ENCODE measurements at places on chromosomes 11 and 22.
A peak's percentile ranks its signal among the peaks of the same experiment; 100 is the strongest.

GRCh38 chr11:113247966-113248365 is 66.4 kb upstream of the TTC12 start:
- H3K27ac ChIP-seq, result no peak overlapping the region
- DNase-seq, result no peak
- H3K4me1 ChIP-seq, result no peaks in the 10 kb centered on the region
- H3K4me3 ChIP-seq, result no peak overlapping the region
- no peaks in the 10 kb centered on the region for H3K36me3 ChIP-seq

- no peak overlapping the region for H3K4me3 ChIP-seq
- peaks cover 50% of the 10 kb centered on the region for H3K27me3 ChIP-seq
- no peak for DNase-seq
These were observed 63.1 kb upstream of the TTC12 start for GRCh38 chr11:113251281-113251680.

DNA sequence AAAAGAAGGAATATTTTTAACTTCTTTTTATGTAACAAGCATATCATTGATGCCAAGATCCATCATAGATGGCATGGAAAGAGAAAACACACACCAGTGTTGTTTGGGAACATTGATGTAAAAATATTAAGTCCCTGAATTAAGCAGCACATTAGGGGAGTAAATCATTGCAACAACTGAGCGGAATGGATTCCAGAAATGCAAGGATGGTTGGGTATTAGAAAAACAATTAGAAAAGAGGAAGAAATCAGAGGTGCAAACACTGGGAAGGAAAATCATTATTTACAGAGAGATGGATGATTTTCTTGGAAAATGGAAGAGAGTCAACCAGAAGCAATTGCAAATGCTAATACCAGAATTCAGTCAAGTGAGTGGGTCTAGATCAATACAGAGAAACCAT is 8.1 kb downstream of the SMIM38 start:
- no peak for DNase-seq
- no peak overlapping the region for H3K4me3 ChIP-seq
- H3K27me3 ChIP-seq, result no peaks in the 10 kb centered on the region
- no peak overlapping the region for H3K27ac ChIP-seq
- H3K4me1 ChIP-seq, result peaks cover 13% of the 10 kb centered on the region
- H3K36me3 ChIP-seq, result no peaks in the 10 kb centered on the region

DNA sequence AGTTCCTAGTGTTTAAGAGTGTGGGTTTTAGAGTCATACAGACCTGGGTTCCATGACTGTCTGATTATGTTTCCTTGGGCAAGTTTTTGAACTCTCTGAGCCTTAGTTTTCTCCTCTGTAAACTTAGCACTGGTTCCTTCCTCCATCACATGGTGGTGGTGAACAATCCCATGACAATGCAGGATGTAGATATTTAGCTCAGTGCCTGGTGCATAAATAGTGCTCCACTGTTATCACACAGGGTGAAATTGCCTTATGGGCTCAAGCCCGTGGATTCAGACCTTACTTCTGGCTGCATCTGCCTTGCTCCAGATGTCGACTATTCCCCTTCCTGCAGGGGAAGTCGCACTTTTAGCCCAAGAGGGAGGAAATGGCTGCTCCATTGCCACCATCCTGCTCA is 62.7 kb downstream of the LDLRAD3 start:
- peak overlapping the region; percentile 47 for H3K27ac ChIP-seq
- peaks cover 51% of the 10 kb centered on the region for H3K4me1 ChIP-seq
- peaks cover 5% of the 10 kb centered on the region for H3K36me3 ChIP-seq
- H3K4me3 ChIP-seq, result no peak overlapping the region

GRCh38 chr11:92226331-92227229 is 2.0 kb downstream of the FAT3 start:
- no peaks in the 10 kb centered on the region for H3K36me3 ChIP-seq
- no peak overlapping the region for H3K4me3 ChIP-seq
- H3K27ac ChIP-seq, result no peak overlapping the region
- H3K4me1 ChIP-seq, result no peaks in the 10 kb centered on the region
- DNase-seq, result no peak

DNA sequence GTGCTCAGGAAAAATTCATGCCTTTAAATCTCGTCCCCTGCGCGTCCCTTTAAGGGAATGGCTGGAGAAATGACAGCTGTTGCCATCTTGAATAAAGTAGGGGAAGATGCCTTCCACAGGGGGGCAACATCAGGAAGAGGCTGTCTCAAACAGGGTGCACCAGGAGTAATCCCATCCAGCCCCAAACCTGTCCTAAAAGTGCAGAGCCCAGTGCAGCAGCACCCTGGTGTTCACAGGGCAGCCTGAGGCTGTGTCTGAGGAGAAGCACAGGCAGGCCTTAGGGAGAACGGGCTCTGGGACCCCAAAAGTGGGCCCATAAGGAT is 10.8 kb upstream of the C11orf96 start:
- H3K27ac ChIP-seq, result no peak overlapping the region
- no peak for DNase-seq
- H3K36me3 ChIP-seq, result no peaks in the 10 kb centered on the region
- no peak overlapping the region for H3K4me3 ChIP-seq
- H3K27me3 ChIP-seq, result no peaks in the 10 kb centered on the region

GRCh38 chr11:88541006-88541405 is 203.5 kb upstream of the CTSC start:
- no peak for DNase-seq
- H3K27ac ChIP-seq, result no peak overlapping the region
- H3K36me3 ChIP-seq, result no peaks in the 10 kb centered on the region
- no peaks in the 10 kb centered on the region for H3K27me3 ChIP-seq

GRCh38 chr11:19392847-19393518 is 152.2 kb upstream of the E2F8 start:
- no peak overlapping the region for H3K4me3 ChIP-seq
- no peaks in the 10 kb centered on the region for H3K36me3 ChIP-seq
- H3K4me1 ChIP-seq, result peaks cover under 1% of the 10 kb centered on the region

DNA sequence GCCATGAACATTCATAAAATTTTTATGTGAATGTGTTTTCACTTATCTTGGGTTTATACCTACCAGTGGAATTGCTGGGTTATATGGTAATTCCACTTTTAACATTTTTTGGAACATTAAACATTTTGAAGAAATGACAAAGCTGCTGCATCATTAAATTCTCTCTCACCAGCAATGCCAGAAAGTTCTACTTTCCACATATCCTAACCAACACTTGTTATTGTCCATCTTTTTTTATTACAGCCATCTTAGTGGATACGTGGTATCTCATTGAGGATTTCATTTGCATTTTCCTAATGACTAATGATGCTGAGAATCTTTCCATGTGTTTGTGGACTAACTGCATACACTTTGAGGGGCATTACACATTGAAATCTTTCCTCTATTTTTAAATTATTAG is 122.6 kb downstream of the SIK3 start:
- H3K4me1 ChIP-seq, result peaks cover 15% of the 10 kb centered on the region
- DNase-seq, result no peak
- H3K27me3 ChIP-seq, result no peaks in the 10 kb centered on the region
- H3K27ac ChIP-seq, result no peak overlapping the region

DNA sequence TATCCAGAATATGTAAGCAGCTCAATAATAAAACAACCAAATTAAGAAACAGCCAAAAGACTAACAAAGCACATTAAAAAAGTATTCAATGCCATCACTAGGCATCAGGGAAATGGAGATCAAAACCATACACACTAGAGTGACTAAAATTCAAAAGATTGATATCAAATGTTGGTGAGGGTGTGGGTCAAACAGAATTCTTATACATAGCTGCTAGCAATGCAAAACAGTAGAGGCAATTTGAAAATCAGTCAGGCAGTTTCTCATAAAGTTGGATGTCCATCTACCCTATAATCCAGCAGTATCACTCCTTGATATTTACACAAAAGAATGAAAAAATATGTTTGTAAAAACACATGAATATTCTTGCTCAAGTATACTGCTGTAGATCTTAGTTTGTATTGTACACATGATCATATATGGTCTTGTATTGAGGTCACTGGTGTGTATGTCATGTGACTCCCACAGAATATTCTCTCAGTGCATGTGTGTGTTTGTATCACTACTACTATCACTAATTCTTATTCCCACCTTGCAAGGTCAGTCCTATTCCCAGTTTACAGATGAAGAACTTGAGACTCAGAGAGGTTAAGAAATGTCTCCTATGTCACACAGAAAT is 54.9 kb downstream of the SLC5A1 start:
- peaks cover 23% of the 10 kb centered on the region for H3K27me3 ChIP-seq
- no peaks in the 10 kb centered on the region for H3K36me3 ChIP-seq
- no peaks in the 10 kb centered on the region for H3K4me1 ChIP-seq

DNA sequence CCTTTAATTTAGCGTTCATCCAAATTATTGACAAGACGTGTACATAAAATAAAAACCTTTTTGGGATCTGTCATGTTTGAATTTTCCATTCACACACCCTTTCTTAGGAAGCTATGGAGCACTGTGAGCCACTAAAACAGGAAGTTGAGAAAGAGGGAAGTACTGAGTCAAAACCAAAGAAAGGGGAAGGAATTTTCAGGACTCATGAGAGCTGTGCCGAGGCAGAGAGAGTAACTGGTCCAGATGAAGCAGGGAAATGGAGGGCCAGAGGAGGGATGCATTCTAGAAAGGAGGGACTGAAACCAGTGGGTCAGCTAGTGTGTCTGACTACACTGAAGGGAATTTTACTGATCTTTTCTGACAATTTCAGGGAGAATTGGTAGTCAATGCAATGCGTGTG is 24.9 kb downstream of the APLP2 start:
- H3K4me3 ChIP-seq, result no peak overlapping the region
- DNase-seq, result no peak
- H3K27ac ChIP-seq, result no peak overlapping the region
- H3K27me3 ChIP-seq, result no peaks in the 10 kb centered on the region
- no peaks in the 10 kb centered on the region for H3K4me1 ChIP-seq

- H3K27me3 ChIP-seq, result 0 out of 2 replicates have a peak, but pooled peaks cover 5% of the 10 kb centered on the region
- no peaks in the 10 kb centered on the region for H3K36me3 ChIP-seq
- H3K4me1 ChIP-seq, result no peaks in the 10 kb centered on the region
- no peak overlapping the region for H3K4me3 ChIP-seq
- no peak for DNase-seq
These were observed 10.4 kb downstream of the CHRDL2 start for GRCh38 chr11:74720596-74721478.

GRCh38 chr11:124036666-124037065 is 4.5 kb downstream of the OR10G7 start:
- no peak overlapping the region for H3K27ac ChIP-seq
- no peak overlapping the region for H3K4me3 ChIP-seq
- DNase-seq, result no peak
- H3K4me1 ChIP-seq, result no peaks in the 10 kb centered on the region

- H3K36me3 ChIP-seq, result no peaks in the 10 kb centered on the region
- H3K4me3 ChIP-seq, result no peak overlapping the region
- H3K4me1 ChIP-seq, result no peaks in the 10 kb centered on the region
- DNase-seq, result no peak
- H3K27ac ChIP-seq, result no peak overlapping the region
These were observed 313.9 kb downstream of the ST3GAL4 start for GRCh38 chr11:126669416-126669815.

DNA sequence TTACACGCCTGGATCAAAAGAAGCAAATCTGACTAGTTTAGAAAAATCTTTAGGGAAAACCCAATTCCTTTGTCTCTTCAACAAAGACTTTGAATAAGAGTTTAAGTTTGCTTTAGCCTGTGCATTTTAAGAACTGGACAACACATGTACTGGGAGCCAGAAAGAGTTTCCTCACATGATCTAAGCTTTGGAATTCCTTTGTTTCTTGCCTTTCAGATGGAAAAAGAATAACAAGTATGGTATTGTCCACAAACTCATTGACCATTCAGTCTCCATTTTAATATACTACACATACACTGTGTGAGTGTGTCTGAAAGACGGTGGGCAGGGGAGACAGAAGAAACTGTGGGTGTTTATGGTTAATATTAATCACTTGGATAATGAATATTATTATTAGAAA is 205.6 kb downstream of the MAML2 start:
- no peaks in the 10 kb centered on the region for H3K36me3 ChIP-seq
- H3K27me3 ChIP-seq, result no peaks in the 10 kb centered on the region
- no peak for DNase-seq

GRCh38 chr11:118033443-118033842 is 43.4 kb upstream of the TMPRSS4 start:
- DNase-seq, result no peak
- no peaks in the 10 kb centered on the region for H3K4me1 ChIP-seq
- no peak overlapping the region for H3K27ac ChIP-seq
- no peaks in the 10 kb centered on the region for H3K36me3 ChIP-seq
- H3K4me3 ChIP-seq, result no peak overlapping the region

- H3K4me1 ChIP-seq, result no peaks in the 10 kb centered on the region
- no peaks in the 10 kb centered on the region for H3K36me3 ChIP-seq
- H3K4me3 ChIP-seq, result no peak overlapping the region
- DNase-seq, result no peak
- H3K27ac ChIP-seq, result no peak overlapping the region
- peaks cover 20% of the 10 kb centered on the region for H3K27me3 ChIP-seq
These were observed 50.7 kb upstream of the SPATA19 start for GRCh38 chr11:133896028-133896427.

DNA sequence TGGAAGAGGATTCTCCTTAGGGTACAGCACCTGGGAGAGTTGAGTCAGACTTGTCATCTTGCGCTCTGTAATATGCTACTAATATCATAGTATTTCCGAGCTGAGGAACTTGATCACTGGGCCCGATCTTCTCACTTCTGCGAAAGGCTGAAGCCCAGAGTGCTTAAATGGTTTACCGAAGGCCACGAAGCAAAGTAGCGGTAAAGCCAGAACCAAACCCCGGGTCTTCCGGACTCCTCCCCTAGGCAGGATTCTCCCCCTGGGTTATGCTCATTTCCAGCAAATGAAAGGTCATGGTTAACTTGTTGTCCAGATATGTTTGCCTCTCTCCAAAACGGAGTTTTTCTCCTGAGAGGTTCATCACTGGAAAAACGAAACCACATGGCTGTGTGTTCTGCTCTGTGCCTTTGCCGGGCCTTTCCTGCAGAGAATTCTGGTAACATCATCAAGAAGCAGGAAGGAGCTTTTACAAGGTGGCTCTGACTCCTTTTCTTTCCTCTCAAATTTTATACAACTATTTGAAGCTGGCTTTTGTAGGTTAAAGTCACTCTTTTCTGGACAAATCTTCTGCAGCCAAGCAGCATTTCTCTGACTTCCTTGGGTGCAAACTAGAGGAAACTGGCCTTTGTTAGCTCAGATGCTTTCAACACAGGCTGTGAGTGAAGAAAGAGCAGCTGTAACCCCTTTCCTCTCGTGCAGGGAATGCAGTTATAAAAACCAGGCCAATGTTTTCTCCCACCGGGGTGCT is 35.5 kb downstream of the UBASH3B start:
- DNase-seq, result no peak
- no peaks in the 10 kb centered on the region for H3K36me3 ChIP-seq
- H3K27me3 ChIP-seq, result no peaks in the 10 kb centered on the region
